Melanocyte of skin (primary cell): ENCODE measurements at places on chromosomes 2 and 18. TPM values are rescaled to one million over a fixed set of nuclear protein-coding genes. Genes with fewer than 3 reads are reported as not detected.

The AGXT gene
- total RNA-seq: not detected in 2 replicates

The DCDC2C gene
- total RNA-seq: not detected in 2 replicates

The THSD7B gene
- not detected in 2 replicates for total RNA-seq

The RSAD2 gene
- total RNA-seq: 52.6 and 98.9 TPM in 2 replicates

The VWA3B gene
- not detected in 2 replicates for total RNA-seq

The TM4SF20 gene
- total RNA-seq: not detected in 2 replicates

The EVX2 gene
- not detected in 2 replicates for total RNA-seq

The KIF5C gene
- 0.34 and 1.5 TPM in 2 replicates for total RNA-seq

The HNRNPLL gene
- total RNA-seq: 45.1 and 58.9 TPM in 2 replicates
